ENCODE measurements at places on chromosomes 16 and 17.

GRCh38 chr17:9080983-9081382 lies 59.7 kb downstream of the NTN1 start:
- no peak for DNase-seq

DNA sequence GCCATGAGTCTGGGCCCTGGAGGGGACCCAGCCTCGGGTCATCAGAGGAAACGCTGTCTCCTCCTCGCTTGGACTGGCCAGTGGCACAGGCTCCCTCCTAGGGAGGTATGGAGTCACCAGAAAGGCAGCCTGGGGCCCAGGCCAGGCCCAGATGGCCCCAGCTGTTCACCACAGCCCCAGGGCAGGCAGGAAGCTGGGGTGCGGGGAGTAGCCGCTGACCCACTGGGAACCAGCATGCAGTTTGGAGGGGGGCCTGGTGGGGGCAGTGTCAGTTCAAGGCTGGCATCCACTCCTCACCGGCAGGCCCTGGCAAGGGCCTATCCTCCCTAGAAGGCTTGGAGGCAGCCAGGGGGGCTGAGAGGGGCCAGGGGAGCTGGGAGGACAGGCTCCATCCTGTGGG lies 48.8 kb downstream of the SDK2 start:
- no peak for DNase-seq

DNA sequence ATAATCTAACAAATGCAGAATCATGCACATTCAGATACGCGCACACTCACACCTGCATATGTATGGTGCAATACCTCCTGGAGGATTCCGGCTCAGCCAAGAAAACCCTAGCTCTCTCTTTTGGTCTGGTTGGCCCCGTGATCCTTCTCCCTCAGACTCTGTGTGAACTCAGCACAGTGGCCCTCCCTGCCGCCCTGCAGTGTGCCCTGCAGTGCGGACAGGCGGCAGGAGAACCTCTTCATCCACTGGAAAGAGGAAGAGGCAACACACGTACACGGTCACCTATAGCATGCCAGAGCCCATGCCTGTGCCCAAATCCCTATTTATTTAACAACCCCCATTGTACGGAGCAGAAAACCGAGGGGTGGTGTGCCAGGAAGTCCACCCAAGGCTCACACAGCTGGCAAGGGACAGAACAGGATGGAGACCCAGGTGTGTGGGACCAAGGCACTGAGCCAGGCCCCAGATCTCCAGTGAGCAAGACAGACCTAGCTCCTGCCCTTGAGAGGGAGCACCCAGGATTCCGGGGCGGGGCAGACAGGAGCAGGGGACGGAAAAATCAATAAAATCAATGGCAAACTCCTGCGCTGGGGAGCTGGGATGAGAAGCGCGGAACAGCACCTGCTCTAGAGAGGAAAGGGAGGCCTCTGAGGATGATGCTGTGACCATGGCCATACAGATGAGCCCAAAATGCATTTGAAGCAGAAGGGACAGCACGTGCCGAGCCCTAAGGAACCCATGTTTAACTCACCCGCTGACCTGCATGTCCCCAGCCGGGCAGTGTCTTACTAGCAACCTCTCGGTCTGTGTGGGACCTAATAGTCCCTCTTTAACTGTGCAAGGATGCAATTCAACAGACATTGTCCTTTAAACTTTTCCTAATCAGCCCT lies 54.7 kb upstream of the CIBAR2 start:
- no peak for DNase-seq

- DNase-seq = no peak
Measured at GRCh38 chr16:69827524-69827923, 65.4 kb downstream of the WWP2 start.

DNA sequence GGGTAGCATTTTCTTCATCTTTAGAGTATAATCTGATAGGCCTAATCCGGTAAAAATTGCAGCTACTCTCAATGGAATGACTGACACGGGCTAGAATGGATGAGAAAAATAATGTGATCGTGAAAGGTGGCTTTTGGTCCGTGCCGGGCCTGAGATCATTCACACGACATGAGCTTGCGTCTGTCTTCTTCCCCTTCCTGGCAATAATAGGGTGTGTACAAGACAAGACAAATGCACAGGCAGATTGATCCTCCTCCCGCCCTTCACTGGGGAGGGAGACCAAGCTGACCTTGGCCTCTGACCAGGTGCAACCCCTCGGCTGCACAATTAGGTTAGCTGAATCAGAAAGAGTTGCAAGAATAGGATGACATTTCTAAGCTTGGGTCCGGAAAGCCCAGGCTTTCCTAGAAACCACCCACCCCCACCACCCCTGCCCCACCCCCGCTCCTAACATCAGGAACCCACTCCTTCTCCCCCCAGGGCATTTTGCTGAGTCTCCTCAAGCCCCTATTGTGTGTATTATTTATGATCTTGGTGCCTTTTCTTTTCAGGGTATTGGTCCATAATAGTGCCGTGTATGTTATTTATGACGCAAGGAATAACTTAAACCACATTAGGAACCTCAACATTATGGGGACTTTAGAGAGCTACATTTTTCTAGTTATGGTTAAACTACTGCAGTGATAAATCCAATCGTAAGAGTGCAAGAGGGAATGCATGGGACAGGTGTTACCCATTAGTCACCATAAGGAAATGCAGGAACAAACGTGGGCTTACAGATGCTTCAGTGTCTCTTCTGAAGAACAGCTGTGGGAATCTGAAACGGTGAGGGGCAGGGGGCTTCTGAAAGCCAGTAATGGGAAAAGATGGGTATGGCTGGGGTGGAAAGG lies 540.1 kb upstream of the PSMD7 start:
- no peak for DNase-seq

GRCh38 chr16:50475170-50475569 lies 73.0 kb upstream of the NKD1 start:
- no peak for DNase-seq

GRCh38 chr17:51401279-51401678 lies 140.9 kb downstream of the UTP18 start:
- no peak for DNase-seq

GRCh38 chr16:73794994-73795393 lies 501.6 kb upstream of the PSMD7 start:
- no peak for DNase-seq

DNA sequence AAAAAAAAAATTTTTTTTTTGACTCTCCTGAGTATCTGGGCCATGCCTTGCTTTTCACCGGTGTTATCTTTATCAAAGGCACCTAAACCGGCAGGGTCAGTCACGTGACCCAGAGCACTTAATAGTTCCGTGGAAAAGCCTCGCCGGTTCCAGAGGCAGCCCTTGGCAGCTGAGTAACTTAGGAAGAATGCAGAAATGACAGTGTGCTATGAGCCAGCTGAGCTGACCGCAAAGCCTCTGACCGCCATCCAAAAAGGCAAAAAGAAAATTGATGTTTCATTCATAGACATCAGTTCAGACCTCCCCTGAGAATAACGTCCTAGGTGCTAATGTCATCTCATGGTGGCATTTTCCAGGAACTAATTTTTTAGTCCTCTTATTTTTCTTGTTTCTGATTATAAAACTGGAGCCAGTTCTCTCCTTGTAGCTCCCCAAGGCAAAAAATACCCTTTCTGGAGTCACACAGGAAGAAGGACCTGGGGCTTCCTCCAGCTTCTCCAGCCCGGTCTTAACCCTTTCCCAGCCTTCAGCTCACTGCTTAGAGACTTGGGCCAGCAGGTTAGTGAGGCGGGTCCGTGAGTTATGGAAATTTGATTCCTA lies 122.6 kb downstream of the SOCS1 start:
- no peak for DNase-seq

DNA sequence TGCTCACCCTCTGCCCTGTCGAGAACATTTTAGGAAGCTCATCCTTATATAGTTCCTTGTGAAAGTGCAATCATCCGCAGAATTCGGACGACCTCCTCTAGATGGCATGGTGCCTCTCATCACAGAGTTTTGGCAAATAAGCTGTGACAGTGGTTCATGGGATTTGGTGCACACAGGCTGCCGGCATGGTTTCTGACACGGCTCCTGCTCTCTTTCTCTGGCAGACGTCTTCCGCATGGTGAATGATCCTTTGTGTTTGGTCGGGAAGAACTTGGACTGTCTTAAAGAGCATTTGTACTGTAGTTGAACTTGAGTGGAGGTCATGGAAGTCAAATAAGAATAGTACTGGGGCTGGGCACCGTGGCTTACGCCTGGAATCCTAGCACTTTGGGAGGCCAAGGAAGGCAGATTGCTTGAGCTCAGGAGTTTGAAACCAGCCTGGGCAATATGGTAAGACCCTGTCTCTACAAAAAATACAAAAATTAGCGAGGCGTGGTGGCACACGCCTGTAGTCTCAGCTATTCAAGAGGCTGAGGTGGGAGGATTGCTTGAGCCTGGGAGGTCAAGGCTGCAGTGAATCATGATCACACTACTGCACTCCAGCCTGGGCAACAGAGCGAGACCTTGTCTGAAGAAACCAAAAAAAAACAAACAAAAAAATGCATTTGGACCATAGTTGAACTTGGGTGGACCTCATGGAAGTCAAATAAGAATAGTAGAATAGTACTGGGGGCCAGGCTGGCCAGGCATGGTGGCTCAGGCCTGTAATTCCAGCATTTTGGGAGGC lies 34.7 kb upstream of the NAT9 start:
- DNase-seq = no peak

GRCh38 chr17:76925441-76925891 lies 57.3 kb downstream of the MGAT5B start:
- DNase-seq = no peak

- DNase-seq = no peak
Measured at GRCh38 chr16:57262841-57263540, 17.9 kb downstream of the ARL2BP start.

DNA sequence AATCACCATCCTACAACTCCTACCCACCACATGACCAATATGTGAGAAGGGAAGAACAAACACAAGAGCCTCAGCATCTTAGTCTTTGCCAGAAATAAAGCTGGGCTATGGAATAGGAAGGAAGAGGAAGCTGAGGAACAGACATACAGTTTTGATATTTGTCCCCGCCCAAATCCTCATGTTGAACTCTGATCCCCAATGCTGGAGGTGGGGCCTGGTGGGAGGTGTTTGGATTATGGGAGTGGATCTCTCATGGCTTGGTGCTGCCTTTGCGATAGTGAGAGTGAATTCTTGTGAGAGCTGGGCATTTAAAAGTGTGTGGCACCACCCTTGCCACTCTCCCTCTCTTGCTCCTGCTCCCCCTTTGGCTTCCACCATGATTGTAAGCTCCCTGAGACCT lies 52.4 kb upstream of the NLK start:
- DNase-seq = no peak

DNA sequence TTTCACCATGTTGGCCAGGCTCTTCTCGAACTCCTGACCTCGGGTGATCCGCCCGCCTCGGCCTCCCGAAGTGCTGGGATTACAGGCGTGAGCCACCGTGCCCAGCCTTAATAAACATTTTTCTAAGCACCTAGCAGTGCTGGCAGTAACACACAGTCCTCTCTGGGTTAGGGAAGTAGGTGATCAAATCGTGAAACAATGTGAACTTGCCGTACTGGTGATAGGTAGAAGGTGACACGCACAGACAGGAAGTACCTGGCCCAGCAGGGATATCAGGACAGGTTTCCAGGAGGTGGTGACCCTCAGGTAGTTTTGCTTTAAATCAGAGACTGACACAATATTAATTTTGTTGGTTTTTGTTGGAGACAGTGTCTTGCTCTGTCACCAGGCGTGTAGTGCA lies 4.5 kb downstream of the PLD2 start:
- DNase-seq = no peak

- DNase-seq = no peak
Measured at GRCh38 chr16:24540602-24541210, 1.3 kb downstream of the RBBP6 start.

GRCh38 chr17:55266051-55266957 lies 1.5 kb downstream of the HLF start:
- no peak for DNase-seq

GRCh38 chr16:64149756-64150155 lies 972.1 kb downstream of the CDH11 start:
- no peak for DNase-seq

GRCh38 chr17:5522476-5522875 lies 36.1 kb downstream of the MIS12 start:
- DNase-seq = no peak

GRCh38 chr16:55672471-55672870 lies 16.7 kb downstream of the SLC6A2 start:
- no peak for DNase-seq

- no peak for DNase-seq
Measured at GRCh38 chr17:75785016-75785890, 647 bp downstream of the UNK start.

- no peak for DNase-seq
Measured at GRCh38 chr16:54542805-54543505, 256.4 kb upstream of the IRX3 start.

DNA sequence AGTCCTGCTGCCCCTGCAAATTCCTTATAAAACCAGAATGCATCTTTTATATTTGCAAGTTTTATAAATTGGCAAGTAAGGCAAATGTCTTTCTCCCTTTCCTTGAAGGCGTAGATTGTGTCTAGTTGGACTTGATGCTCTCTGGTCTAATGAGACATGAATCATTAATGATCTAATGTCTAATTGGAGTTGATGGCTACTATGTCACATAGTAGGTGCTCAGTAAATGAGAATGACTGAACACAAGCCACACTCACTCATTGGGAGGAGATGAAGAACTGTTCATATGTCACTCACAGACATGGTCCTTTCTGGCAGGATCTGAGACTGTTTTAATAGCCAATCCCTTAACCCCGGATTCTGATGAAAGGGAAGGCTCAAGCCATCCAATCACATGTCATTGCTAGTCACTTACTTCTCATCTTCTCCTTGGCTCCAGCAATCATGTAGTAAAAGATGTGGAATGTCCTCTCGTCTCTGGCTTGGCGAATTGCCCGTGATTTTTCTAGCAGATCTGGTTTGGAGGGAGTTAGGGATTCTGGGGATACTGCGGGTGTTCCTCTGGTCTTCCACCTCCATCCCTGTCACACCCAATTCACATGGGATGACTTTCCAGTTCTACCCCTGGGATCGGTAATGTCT lies 81.0 kb downstream of the MYH11 start:
- DNase-seq = no peak

DNA sequence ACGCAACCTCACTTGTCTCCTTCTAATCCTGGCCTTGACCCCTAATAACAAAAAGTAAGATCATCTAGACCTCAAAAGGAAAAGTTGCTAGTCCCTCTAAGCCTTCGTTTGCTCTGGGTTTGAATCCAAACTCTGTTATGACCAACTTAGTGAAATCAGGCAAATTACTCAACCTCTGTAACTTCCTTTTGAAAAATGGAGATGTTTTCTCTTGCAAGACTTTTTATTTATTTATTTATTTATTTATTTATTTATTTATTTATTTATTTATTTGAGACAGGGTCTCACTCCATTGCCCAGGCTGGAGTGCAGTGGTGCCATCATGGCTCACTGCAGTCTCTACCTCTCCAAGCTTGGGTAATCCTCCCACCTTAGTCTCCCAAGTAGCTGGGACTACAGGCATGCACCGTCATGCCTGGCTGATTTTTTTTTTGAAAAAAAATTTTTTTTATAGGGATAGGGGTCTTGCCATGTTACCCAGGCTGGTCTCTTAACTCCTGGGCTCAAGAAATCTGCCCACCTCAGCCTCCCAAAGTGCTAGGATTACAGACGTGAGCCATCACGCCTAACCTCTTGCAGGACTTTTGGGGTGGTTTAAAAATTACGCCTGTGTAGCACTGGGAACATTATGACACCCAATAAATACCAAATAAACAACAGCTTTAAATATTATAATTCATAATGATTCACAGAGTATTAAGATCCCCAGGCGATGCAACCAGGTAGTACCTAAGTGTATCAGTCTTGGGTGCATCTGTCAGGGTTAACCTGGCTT lies 63.4 kb downstream of the PITPNC1 start:
- no peak for DNase-seq

- DNase-seq = no peak
Measured at GRCh38 chr17:6666557-6666956, 15.0 kb downstream of the C17orf100 start.

GRCh38 chr17:62791235-62791734 lies 16.8 kb downstream of the MARCHF10 start:
- DNase-seq = no peak

GRCh38 chr17:77722366-77722765 lies 236.1 kb upstream of the TNRC6C start:
- DNase-seq = no peak

Data from stimulated activated CD8-positive, alpha-beta memory T cell treated with anti-CD3 and anti-CD28 coated beads, Interleukin-2, amount 100 ng/mL, for 1 hour (primary cell).